Left forelimb (tissue), 1 donor: ENCODE measurements at places on chromosomes 5 and 9.

- DNase-seq: peak; percentile 75
Observed at GRCh38 chr5:157511651-157512644, 51.9 kb downstream of the NIPAL4 start.

DNA sequence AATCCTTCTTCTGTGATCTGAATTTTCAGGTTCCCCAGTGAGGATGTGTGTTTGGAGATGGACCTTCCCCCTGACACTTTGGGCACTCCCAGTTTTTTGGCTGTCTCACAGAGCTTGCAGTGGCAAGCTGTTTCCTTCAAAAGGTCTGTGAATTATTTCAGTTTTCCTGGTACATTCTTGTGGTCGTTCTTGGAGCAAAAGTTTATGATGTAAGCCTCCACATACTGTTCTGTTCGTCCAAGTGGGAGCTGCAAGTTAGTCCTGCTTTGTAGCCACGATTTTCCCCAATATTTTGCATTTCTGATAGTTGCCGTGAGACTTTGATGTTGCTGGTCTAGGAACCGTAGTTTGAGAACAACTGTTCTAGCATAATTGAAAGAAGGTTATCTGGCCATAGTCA, 88.3 kb downstream of the MTAP start:
- no peak for DNase-seq

- no peak for DNase-seq
Observed at GRCh38 chr5:145750199-145750598, 84.9 kb downstream of the PRELID2 start.

- DNase-seq: no peak
Observed at GRCh38 chr5:165370794-165371193, 1865.4 kb downstream of the MAT2B start.

DNA sequence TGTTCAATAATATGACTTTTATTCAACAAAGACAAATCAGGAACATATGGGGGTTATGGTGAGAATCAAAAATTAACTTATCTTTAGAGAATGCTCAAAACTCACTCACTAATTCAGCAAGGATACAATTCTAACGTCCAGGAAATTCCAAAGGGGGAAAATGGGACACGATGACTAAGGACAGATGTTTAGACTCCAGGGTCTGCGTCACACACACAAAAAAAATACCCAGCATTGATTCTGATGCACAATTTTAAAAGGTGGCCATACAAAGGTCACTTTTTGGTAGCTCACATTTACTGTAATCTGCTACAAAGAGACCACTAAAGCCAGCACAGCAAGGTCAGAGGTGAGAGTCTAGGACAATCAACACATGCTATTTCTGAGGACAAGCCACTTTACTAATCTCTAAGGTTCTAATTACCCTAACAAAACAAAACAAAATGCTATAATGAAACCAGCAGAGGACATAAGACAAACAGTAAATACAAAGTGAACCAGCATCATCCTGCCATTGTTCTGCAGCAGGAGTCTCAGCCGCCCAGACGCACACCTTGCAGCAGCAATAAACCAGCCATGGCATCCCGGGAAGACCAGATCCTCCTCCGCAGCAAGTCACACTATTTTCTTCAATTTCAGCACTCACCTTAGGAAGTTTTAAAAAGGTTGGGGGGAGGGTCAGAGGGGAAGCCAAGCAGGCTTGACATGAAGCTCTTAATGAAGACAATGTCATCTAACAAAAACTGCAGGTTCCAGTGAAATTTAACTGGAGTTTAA, 57.8 kb downstream of the TTC39B start:
- no peak for DNase-seq

- DNase-seq: no peak
Observed at GRCh38 chr5:57531333-57531732, 48.7 kb upstream of the ACTBL2 start.

- DNase-seq: no peak
Observed at GRCh38 chr9:124394167-124394566, 21.1 kb downstream of the PSMB7 start.

DNA sequence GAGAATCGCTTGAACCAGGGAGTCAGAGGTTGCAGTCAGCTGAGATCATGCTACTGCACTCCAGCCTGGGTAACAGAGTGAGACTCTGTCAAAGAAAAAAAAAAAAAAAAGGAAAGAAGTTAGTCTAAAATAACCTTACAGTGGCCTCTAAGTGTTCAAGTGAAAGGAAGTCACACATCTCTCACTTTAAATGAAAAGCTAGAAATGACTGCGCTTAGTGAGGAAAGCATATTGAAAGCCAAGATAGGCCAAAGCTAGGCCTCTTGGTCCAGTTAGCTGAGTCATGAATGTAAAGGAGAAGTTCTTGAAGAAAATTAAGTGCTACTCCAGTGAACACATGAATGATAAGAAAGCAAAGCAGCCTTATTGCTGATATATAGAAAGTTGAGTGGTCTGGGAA, 38.1 kb downstream of the ITGA1 start:
- no peak for DNase-seq

DNA sequence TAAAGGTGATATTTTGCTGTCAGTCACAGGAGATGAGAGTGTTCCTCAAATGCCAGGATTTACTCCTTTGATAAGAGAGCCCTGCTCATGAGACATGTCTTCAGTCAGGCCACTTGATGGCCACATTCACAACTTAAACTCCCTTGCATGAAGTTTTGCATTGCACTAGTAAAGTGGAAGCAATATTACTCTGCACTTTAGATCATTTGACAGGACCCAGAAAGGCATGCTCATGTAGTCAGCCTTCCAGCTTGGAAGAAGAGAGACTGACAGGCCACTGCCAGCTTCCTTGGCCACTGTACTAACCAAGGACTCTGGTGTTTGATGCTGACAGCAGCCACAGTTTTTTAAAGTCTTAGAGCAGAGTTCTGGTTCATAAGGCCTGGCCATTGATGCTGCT, 42.6 kb downstream of the NPR3 start:
- no peak for DNase-seq

DNA sequence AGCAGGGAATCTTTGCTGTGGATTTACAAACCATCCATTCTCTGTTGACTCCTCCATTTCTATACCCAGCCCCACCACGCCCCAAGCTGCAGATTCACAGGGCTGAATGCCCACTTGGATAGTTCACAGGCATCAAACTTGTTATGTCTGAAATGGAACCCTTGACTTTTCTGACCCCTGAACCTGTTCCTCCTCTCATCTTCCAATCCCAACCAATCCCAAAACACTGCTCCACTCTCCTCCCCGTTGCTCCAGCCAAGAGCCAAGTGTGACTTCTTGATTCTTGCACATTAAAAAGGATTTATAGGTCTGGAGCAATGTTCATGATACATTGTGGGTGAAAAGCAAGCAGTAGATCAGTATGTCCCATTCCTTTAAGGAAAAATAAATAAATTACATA, 145.6 kb downstream of the DAB2IP start:
- no peak for DNase-seq

DNA sequence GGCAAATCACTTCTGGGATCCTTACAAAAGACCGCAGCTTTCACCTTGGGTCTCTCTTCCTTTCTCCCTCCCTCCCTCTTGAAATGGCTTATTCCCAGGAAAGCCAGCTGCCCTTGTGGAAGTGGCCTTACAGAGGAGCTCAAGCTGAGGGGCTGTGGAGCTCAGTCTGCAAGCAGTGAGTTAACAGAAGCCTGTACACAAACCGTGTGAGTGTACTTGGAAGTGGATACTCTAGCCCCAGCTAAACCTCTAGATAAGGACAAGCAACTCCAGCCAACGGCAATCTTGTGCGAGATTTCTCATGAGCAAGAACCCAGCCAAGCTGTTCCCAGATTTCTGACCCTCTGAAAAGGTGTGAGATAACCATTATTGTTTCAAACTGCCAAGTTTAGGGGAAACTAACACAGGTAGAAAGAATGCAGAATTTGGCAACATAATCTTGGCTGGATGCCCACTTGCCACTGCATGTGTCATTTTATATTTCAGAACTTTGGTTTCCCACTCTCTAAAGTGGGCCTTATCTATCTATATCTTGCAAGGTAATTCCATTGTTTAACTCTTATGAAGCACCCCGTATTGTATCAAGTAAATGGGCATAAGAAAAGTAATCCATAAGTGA, 85.6 kb downstream of the CDH18 start:
- no peak for DNase-seq

DNA sequence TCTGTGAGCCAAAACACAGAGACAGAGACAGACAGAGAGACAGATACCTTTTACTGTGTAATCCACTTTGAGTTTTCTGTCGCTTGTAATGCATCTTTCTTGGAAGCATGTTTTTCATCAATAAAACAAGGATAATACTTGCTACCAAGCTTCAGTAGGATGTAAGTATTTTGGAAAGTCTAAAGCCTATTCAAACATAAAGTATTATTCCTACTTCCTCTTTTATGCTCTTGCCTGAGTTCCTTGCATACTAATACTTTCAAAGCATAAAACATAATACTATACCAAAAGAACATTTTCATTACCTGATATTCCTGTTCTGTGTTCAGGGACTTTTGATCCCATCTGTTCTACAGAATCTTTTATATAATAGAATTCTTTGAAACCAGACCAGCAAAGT, 64.5 kb upstream of the SLC30A5 start:
- no peak for DNase-seq

DNA sequence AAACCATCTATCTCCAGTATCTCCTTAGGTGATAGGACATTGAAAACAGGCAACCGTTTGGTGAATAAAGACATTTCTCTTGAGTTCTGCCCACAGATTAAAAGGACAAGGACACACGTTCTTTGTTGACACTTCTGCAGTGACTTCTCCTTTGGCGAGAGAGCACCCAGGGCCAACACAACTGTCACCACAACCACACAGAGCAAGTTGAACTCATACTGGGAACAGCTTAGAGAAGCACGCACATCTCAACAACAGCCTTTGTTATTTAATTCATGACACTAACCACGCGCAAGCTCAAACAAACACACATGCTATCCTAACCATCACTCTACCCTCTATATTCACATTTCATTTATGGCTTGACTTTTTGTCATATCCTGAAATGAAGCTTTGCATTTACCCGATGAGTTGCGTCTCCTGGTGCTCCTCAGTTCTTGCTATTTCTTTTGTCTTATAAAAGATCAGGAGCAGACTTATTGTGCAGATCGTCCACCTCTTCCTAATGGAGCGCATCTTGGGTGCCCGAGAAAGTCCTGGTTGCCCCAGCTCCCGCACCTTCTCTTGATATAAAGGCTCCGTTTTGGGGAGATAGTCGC, 543 bp downstream of the ST8SIA4 start:
- DNase-seq: no peak

DNA sequence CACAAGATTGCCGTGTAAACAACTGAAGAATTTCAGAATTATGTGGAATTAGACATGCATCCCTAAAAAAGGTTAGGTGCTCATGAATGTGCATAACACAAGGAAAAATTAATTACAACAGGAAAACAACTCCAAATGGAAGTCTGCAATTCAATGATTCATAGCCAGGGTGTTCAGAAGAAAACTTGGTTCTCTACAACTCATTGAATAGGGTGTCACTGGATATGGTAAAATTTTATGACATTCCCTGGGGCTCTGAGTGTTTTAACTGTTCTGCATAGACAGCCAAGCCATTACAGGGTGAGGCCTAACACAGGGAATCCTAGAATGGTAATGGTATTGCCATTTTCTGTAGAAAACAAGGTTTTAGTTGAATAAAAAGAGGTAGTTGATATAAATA, 24.4 kb upstream of the ZSWIM6 start:
- no peak for DNase-seq

DNA sequence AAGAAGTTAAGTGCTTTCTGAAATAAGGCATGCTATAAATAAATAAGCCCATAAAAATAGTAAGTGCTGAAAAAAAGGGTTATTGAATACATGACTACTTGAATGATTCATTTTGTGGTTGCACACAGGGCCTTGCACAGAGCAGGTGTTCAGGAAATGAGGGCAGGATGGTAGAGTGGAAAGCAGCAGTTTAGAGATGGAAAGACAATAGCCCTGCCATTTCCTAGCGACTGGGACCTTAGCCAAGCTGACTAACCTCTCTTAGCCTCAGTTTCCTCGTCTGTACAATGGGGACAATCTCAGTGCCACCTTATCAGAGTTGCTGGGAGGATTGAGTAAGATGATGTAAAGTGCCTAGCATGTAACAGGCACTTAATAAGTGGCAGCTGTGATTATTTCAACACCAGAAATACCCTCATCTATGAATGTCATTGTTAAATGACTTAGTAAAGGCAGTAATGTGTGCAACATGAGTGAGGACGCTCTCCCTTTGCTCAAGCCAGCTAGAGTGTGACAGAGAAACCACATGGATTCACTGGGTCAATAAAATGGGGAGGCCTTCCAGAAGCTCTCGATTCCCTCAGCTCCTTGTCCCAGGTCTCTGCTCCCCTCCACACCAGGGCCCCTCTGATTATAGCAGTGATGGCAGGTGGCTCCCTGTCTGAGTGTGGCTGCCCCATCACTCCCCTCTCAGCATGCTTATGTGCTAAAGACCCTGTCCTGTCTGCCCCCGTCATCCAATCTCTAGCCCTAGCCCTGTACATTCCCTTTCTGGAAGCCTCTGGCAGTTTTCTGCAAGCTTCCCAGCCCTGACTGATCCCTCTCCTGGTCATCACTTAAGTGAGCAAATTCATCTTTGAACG, 16.0 kb upstream of the PHF19 start:
- DNase-seq: no peak

DNA sequence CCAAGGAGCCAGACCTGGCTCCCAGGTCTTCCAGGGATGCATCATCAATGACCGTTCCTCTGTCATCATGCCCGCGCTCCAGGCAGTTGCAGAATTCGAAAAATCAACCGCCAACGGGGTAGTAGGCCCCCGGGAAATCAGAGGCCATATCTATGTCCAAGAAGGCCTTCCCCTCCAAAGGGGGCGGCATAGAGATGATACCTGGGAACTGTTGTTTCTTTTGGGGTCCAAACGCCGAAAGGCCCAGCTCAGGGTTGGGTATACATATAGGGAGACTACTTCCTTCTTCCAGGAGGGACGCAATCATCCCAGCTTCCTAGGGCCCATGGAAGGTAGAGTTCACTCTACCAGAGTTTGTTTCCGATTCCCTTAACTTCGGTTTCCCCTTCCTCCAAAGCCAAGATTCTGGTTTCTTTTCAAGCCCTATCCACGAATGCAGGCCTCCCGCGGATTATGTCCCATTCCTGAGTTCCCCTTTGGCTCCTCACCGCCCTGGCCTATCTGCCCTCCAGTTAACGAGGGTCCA, 754 bp downstream of the DCAF12 start:
- no peak for DNase-seq

DNA sequence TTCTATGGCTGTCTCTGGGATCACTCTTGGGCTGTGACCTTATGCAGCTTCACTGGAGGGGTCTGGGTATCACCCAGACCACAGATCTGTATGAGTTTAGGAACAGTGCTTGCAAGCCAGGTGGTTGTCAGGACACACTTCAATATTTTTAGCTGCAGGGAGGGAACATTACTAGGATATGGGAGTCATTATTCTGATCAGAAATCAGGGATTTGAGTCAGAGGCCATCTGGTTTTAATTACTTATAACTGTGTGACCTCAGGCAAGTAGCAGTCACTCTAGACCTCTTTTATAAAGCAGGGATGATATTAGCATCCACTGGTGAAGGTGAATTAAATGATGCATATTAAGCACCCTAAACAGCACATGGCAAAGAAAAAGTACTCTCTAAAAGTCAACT, 60.1 kb upstream of the NMUR2 start:
- DNase-seq: no peak

- DNase-seq: no peak
Observed at GRCh38 chr5:68261569-68262065, 46.1 kb downstream of the PIK3R1 start.
